ENCODE measurements at places on chromosomes 3 and 15.

DNA sequence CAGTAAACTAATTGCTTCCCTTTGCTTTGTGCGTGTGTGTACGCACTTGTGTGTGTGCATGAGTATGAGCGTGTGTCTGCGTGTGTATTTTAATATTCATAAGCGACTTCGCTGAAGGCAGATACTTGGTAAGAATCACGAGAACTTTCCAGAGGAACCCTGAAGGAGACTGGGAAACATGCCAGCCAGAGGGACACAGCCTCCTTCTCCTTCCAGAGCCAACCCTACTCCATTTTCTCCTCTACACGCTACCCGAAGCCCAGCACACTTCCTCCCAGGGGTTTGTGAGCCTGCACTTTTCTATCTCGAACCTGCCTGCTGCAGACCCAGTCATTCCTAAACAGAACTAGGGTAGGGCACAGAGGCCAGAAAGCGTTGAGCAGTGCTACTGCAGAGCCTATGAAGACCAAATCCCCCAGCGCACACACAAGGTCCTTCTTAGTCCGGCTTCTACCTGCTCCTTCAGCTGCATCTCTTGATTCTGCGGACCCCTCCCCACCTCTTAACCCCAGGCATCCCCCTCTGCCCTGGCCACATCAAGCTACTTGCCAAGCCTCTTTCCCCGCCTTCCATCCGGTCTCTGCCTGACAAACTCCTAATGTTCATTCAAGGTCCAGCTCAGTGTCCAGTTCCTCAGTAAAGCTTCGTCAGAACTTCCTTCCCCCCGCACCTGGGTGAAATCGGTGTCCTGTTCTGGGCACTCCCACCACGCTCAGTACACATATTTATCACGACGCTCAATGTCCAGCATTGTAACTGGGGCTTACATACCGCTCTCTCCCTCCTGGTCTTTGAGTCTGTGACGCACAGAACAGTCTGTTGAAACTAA is 191.8 kb downstream of the FAM43A start:
- H3K4me3 ChIP-seq, result no peak overlapping the region
- H3K27ac ChIP-seq, result no peak overlapping the region
- DNase-seq, result no peak
- no peaks in the 10 kb centered on the region for H3K4me1 ChIP-seq
- H3K36me3 ChIP-seq, result no peaks in the 10 kb centered on the region
- H3K27me3 ChIP-seq, result no peaks in the 10 kb centered on the region

DNA sequence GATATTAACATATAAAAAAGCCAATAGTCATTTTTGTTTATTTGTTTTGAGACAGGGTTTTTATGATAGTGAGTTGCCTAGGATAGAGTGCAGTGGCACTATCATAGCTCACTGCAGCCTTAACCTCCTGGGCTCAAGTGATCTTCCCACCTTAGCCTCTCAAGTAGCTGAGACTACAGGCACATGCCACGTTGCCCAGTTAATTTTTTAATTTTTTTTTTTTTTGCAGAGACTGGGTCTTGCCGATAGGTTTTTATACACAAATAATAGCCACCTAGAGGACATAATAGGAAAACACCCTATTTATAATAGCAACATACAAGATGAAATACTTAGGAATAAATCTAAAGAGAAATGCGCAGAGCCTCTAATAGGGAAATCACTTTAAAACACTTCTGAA is 13.3 kb downstream of the EIF3J start:
- no peak overlapping the region for H3K4me3 ChIP-seq
- H3K4me1 ChIP-seq, result peaks cover 1% of the 10 kb centered on the region
- no peak overlapping the region for H3K27ac ChIP-seq
- H3K36me3 ChIP-seq, result no peaks in the 10 kb centered on the region
- DNase-seq, result no peak

DNA sequence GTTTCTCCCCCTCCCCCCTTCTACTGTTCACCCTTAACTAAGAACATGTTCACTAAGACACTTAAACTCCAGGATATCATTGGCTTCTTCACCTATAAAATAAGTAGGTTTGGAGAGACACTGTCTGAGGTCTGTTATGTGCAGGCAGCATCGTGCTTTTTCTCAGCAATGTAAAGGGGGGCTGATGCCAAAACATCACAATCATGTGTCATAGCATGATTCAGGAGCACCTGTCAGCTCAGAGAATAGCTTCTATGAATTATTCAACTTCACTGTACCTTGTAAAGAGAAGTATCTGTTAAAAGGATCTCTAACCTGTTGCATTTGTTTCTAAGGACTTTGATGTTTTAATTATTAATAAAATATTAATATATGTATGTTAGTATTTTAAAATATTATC is 211.4 kb upstream of the EPHA3 start:
- H3K27me3 ChIP-seq, result no peaks in the 10 kb centered on the region
- DNase-seq, result no peak
- H3K27ac ChIP-seq, result no peak overlapping the region
- H3K4me1 ChIP-seq, result no peaks in the 10 kb centered on the region
- H3K4me3 ChIP-seq, result no peak overlapping the region
- H3K36me3 ChIP-seq, result no peaks in the 10 kb centered on the region

DNA sequence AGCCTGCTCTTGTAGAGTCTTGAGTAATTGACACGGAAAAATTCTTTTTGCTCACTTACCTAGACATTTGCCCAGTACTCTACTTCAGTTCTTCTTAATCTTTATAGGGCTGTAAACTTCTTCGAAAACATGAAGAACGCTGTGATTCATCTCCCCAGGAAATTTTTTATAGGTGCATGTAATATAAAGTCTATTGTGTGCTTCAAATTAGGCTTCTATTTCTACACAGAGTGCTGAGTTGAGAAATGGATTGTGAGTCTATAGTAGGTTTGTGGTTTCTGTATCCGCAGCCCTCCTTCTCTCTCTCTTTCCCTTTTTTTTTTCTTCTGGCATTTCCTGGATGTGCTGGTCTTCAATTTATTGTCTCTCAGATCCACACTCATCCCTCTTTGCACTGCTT is 183.3 kb upstream of the DCBLD2 start:
- H3K4me3 ChIP-seq, result no peak overlapping the region
- no peaks in the 10 kb centered on the region for H3K4me1 ChIP-seq
- no peak overlapping the region for H3K27ac ChIP-seq
- DNase-seq, result no peak
- no peaks in the 10 kb centered on the region for H3K27me3 ChIP-seq
